ENCODE measurements at places on chromosomes 4 and X. TPM values are rescaled to one million over a fixed set of nuclear protein-coding genes. Genes with fewer than 3 reads are reported as not detected.
A peak's percentile ranks its signal among the peaks of the same experiment; 100 is the strongest.

DNA sequence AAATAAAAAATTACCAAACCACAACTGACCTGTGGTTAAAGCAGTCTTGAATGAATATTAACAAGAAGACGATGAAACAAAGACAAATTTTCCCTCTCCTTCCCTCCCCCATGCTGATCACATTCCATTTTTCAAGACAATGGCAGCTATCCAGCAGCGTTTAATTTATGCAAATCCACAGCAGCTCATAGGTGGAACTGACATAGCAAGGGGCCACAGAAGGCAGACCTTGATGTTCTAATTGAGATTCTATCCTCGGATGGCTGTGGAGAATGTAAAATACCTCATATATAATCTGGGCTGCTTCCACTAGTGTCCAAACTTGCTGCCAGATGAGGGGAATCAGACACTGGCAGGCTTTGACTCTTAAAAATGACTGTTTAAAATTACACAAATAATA is 211.5 kb downstream of the CHRDL1 start:
- no peak for DNase-seq

DNA sequence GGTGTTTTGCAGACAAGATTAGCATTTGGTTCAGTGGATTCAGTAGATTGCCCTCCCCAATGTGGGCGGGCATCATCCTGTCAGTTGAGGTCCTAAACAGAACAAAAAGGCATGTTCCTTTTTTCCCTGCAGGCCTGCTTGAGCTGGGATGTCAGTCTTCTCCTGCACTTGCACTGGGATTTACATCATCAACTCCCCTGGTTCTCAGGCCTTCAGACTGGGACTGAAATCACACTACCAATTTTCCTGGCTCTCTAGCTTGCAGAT is 278.9 kb upstream of the FTHL17 start:
- no peak for DNase-seq

GRCh38 chr4:105520819-105521790 is 31.3 kb upstream of the ARHGEF38 start:
- DNase-seq: peak; percentile 42

GRCh38 chr4:7894098-7894676 is 45.5 kb downstream of the AFAP1 start:
- no peak for DNase-seq

- peak; percentile 29 for DNase-seq
Measured at GRCh38 chr4:55393461-55394320, 2.1 kb upstream of the TMEM165 start.

- DNase-seq: no peak
Measured at GRCh38 chr4:27043200-27043599, 182.6 kb downstream of the STIM2 start.

DNA sequence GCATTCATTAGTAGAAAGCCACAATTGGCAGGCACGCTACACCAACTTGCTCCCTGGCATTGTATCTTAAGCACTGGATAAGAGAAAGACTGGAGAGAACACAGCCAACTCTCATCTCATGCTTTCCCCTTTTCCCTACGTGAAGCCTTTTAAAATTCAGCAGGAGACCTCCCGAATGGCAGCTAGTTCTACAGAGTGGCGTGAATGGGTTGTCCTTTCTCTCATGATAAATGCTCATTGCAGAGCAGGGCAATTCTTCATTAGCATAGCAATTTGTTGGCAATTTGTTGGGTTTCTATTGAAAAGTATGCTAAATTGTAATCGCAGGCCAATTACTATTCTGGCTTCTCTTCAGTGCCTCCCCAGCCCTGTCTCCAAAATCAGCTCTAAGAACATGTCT is 48.0 kb downstream of the SEPTIN11 start:
- DNase-seq: no peak

Gene SPANXA1
- not detected for total RNA-seq

All from fibroblast of lung (primary cell).